Effector memory CD8-positive, alpha-beta T cell (primary cell): ENCODE measurements at places on chromosomes 2 and 18.

DNA sequence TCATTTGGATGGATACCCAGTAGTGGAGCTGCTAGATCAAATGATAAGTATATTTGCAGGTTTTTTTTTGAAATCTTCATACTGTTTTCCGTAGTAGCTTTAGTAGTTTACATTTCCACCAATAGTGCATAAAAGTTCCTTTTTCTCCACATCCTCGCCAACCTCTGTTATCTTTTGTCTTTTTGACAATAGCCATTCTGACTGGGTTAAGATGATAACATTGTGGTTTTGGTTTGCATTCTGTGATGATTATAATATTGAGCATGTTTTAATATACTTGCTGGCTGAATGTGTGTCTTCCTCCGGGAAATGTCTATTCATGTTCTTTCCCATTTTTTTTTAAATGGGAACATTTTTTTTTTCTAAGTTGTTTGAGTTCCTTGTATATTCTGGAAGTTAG, 260.0 kb downstream of the GULP1 start:
- no peak overlapping the region for H3K27ac ChIP-seq
- H3K4me3 ChIP-seq: no peak overlapping the region
- H3K27me3 ChIP-seq: no peaks in the 10 kb centered on the region
- no peak for DNase-seq
- H3K36me3 ChIP-seq: no peaks in the 10 kb centered on the region

DNA sequence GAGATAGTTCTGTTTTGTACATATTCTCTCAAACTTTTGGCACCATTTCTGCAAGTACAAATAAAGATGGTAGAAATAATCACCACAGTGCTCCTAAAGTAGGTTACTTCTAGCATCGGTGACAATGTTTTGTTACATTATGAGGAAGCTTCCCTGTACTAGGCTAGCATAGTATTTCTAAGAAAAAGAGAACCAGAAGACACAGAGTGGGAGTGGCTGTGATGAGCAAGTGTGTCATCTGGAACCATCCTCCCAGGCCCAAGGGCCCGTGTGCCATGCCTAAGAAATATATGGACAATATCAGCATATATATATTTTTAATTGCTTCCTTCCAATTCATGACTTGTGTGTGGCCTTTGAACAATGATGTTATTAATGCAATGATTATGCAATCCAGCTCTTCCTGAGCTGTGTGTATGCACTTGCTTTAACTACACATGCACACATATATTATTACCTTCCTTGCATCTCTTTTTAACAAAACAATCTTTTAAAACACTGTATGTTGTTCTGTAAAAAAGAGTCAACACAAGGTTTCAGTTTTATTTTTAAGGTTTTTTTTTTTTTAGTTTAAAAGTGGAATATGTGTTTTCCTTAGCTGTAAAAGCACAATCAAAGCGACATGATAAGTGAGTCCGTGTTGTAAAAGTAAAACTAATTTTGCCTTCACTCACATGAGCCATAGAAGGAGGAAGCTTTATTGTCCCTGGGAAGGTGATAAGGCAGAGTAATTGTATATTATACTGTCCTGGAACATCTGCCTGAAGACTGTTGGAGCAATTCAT, 303.9 kb downstream of the ZNF407 start:
- peak overlapping the region; percentile 23 for H3K27ac ChIP-seq
- H3K4me1 ChIP-seq: peaks cover 9% of the 10 kb centered on the region
- no peak for DNase-seq
- H3K27me3 ChIP-seq: no peaks in the 10 kb centered on the region
- peaks cover 4% of the 10 kb centered on the region for H3K36me3 ChIP-seq
- no peak overlapping the region for H3K4me3 ChIP-seq

GRCh38 chr2:11853197-11853588, 106.8 kb downstream of the LPIN1 start:
- H3K4me3 ChIP-seq: no peak overlapping the region
- no peaks in the 10 kb centered on the region for H3K4me1 ChIP-seq
- no peaks in the 10 kb centered on the region for H3K36me3 ChIP-seq
- no peak for DNase-seq
- peaks cover 23% of the 10 kb centered on the region for H3K27me3 ChIP-seq
- H3K27ac ChIP-seq: no peak overlapping the region

- no peaks in the 10 kb centered on the region for H3K27me3 ChIP-seq
- peaks cover 53% of the 10 kb centered on the region for H3K4me1 ChIP-seq
- no peak for DNase-seq
- H3K4me3 ChIP-seq: peak overlapping the region; percentile 19
- peak overlapping the region; percentile 4 for H3K27ac ChIP-seq
These were observed 10.3 kb upstream of the ACKR3 start for GRCh38 chr2:236558993-236559978.
